ENCODE measurements at places on chromosomes 3 and 15. TPM values are rescaled to one million over a fixed set of nuclear protein-coding genes. Genes with fewer than 3 reads are reported as not detected.

- no peak for DNase-seq
- no peak overlapping the region for H3K27ac ChIP-seq
- H3K36me3 ChIP-seq, result no peaks in the 10 kb centered on the region
- H3K27me3 ChIP-seq, result no peaks in the 10 kb centered on the region
- no peaks in the 10 kb centered on the region for H3K4me1 ChIP-seq
Measured at GRCh38 chr3:46314517-46314916, 39.4 kb upstream of the CCR2 start.

GRCh38 chr3:15653321-15653720 lies 51.8 kb downstream of the BTD start:
- H3K27me3 ChIP-seq, result no peaks in the 10 kb centered on the region
- H3K4me1 ChIP-seq, result no peaks in the 10 kb centered on the region
- H3K27ac ChIP-seq, result no peak overlapping the region
- no peaks in the 10 kb centered on the region for H3K36me3 ChIP-seq

Gene MGLL
- 7.3 TPM for total RNA-seq

Gene EXD1
- not detected for total RNA-seq

- no peaks in the 10 kb centered on the region for H3K4me1 ChIP-seq
- no peaks in the 10 kb centered on the region for H3K36me3 ChIP-seq
- H3K27ac ChIP-seq, result no peak overlapping the region
- no peak overlapping the region for H3K4me3 ChIP-seq
- no peak for DNase-seq
- H3K27me3 ChIP-seq, result no peaks in the 10 kb centered on the region
Measured at GRCh38 chr3:149686996-149687395, 29.2 kb upstream of the WWTR1 start.

DNA sequence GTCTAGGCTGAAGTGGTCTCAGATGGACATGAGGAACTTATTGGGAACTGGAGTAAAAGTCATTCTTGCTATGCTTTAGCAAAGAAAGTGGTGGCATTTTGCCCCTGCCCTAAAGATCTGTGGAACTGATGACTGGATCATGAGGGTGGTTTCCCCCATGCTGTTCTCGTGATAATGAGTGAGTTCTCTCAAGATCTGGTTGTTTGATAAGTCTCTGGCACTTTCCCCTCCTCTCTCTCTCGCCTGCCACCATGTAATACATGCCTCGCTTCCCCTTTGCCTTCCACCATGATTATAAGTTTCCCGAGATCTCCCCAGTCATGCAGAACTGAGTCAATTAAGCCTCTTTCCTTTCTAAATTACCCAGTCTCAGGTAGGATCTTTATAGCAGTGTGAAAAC lies 11.5 kb upstream of the MLF1 start:
- H3K27me3 ChIP-seq, result no peaks in the 10 kb centered on the region
- no peak overlapping the region for H3K27ac ChIP-seq
- H3K36me3 ChIP-seq, result no peaks in the 10 kb centered on the region
- no peak overlapping the region for H3K4me3 ChIP-seq
- no peak for DNase-seq
- no peaks in the 10 kb centered on the region for H3K4me1 ChIP-seq

- H3K27ac ChIP-seq, result no peak overlapping the region
- H3K27me3 ChIP-seq, result no peaks in the 10 kb centered on the region
- peaks cover 4% of the 10 kb centered on the region for H3K4me1 ChIP-seq
- H3K4me3 ChIP-seq, result no peak overlapping the region
Measured at GRCh38 chr3:120648290-120648689, 33.7 kb downstream of the HGD start.

Gene CACNA2D2
- 8.6 TPM for total RNA-seq

DNA sequence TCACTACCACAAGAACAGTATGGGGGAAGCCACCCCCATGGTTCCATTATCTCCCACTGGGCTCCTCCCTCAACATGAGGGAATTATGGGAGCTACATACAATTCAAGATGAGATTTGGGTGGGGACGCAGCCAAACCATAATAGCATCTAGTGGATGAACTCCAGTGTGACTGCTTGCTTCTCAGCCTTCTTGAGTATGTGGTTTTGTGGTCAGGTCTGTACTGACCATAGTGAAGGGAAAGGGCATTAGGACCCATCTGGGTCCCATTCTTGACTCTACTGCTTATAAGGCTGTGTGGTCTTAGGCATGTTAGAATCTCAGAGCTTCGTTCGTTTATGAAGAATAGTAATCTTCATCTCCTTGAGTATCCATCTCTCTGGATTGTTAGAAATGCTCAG lies 81.4 kb downstream of the CGNL1 start:
- no peaks in the 10 kb centered on the region for H3K27me3 ChIP-seq
- H3K27ac ChIP-seq, result no peak overlapping the region
- no peaks in the 10 kb centered on the region for H3K4me1 ChIP-seq
- no peak overlapping the region for H3K4me3 ChIP-seq
- no peak for DNase-seq

DNA sequence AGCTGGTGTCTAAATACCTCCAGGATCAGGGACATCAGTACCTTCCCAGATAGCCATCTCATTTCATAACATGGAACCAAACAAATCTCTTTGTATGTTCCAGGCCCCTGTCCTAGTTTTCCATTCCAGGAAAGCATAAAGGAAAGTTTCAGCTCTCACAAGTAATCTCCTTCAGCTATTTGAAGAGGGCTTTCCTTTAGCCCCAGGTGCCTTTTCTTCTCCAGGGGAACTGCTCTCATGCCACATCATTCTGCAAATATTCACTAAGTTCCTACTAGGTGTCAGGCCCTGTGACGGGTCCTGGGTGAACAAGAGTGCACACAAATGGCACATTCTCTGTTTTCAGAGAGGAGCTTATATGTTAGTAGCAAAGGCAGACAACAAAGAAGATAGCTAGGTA lies 136.1 kb downstream of the ADAMTS9 start:
- H3K27me3 ChIP-seq, result no peaks in the 10 kb centered on the region
- no peak overlapping the region for H3K4me3 ChIP-seq
- H3K36me3 ChIP-seq, result no peaks in the 10 kb centered on the region

DNA sequence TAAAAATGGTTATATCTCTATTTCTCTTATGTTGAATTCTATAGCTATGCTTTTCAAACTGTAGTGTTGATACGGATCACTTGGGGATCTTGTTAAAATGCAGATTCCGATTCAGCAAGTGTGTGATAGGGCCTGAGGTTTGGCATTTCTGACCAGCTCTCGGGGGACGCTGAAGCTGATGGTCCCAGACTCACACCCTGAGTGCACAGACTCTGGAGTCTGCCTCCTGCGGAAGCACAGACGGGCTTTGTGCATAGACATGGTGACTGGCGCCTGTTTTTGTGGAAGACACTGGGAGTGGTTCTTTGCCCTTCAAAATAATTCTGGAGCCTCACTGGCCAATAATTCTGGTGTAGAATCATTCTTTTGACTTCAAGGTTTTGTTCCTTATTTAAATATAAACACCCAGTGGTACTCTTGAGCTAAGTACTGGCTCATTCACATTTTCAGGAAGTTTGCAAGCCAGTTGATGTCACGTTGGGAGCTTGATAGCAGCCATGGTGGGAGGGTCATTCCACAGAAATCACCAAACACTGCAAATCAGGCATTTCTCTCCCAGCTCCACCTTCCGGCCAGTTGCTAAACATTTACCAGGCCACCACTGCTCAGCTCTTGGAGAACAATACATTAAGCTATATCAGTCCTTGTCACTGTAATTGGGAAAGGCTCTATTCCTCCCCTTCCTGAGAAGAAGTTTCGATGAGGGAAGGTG lies 19.2 kb downstream of the CLDN11 start:
- no peaks in the 10 kb centered on the region for H3K36me3 ChIP-seq
- H3K27me3 ChIP-seq, result no peaks in the 10 kb centered on the region
- DNase-seq, result no peak
- no peak overlapping the region for H3K27ac ChIP-seq
- H3K4me3 ChIP-seq, result no peak overlapping the region

Measured in ovary (tissue), 10 donors.